ENCODE measurements at places on chromosomes 1 and 21. TPM values are rescaled to one million over a fixed set of nuclear protein-coding genes. Genes with fewer than 3 reads are reported as not detected.

DNA sequence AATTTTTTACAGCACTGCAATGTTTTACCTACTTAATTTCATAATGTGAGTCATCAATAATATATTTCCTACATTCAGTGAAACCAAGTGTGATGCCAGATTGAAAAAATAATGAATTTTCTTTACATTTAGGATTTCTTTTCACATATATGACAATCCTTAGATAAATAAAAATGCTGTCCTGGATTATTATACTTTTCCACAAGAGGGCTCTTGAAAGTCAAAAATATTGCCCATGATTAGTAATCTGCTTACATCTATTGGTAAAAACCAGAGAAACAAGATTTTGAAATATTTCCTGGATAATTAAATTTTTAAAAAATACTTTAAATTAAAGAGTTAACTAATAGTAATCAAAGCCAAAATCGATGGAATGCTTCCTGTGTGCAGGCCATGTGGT lies 86.8 kb upstream of the PLPPR4 start:
- DNase-seq: no peak

GRCh38 chr1:168843401-168843800 lies 114.4 kb upstream of the DPT start:
- no peak for DNase-seq

- DNase-seq: peak; percentile 64
Measured at GRCh38 chr1:161792740-161793139, 26.6 kb downstream of the ATF6 start.

GRCh38 chr1:10633416-10633815 lies 158.7 kb downstream of the PEX14 start:
- DNase-seq: no peak

GRCh38 chr21:42653231-42654061 lies at the start of gene PDE9A:
Gene PDE9A (plus strand): TSS chr21:42653621. CDS start chr21:42653815, 194 bp downstream.
- DNase-seq: peak; percentile 25

VHLL gene
- not detected for total RNA-seq

DNA sequence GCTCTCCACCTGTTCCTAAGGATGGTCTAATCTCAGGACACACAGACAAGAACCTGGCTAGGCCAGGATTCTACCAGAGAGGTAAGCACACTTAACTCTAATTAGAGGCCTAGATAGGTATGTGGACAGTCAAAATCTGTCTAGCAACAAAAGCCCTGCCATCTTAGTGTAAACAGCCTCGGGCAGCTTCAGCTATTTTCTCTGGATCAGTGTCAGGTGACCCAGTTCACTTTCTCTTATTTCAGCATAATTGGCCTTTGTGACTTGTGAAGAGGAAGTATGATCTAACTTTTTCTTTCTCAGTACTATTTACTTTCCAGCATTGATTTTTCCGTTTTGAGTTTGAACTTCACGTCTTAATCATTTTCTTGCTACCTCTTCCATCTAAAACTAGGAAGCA lies 217.7 kb downstream of the CRB1 start:
- no peak for DNase-seq

DNA sequence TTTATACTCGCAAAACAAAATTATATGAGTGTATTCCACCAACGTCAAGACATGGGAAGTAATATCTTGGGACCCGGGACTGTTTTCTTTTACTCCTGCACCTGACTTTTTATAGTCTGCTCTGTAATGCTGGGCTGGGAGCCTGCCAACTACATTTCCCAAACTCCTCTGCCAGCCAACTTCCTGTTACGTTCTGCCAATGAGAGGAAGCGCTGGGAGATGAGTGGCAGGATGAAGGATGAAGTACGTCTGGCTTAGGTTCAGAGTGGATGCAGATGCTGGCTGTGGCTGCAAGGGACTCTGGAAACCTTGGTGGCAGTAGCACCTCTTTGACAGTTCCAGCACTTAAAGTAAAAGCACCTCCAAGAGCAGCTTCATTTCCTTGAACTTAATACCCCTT lies 59.6 kb downstream of the USP24 start:
- no peak for DNase-seq

IFI44 gene
- 14.5 TPM for total RNA-seq

- no peak for DNase-seq
Measured at GRCh38 chr1:220770245-220770913, 16.3 kb upstream of the MTARC1 start.

- DNase-seq: peak; percentile 37
Measured at GRCh38 chr1:33152685-33153432, 29.0 kb downstream of the TRIM62 start.

LCE3D gene
- total RNA-seq: 1.9 TPM

DNA sequence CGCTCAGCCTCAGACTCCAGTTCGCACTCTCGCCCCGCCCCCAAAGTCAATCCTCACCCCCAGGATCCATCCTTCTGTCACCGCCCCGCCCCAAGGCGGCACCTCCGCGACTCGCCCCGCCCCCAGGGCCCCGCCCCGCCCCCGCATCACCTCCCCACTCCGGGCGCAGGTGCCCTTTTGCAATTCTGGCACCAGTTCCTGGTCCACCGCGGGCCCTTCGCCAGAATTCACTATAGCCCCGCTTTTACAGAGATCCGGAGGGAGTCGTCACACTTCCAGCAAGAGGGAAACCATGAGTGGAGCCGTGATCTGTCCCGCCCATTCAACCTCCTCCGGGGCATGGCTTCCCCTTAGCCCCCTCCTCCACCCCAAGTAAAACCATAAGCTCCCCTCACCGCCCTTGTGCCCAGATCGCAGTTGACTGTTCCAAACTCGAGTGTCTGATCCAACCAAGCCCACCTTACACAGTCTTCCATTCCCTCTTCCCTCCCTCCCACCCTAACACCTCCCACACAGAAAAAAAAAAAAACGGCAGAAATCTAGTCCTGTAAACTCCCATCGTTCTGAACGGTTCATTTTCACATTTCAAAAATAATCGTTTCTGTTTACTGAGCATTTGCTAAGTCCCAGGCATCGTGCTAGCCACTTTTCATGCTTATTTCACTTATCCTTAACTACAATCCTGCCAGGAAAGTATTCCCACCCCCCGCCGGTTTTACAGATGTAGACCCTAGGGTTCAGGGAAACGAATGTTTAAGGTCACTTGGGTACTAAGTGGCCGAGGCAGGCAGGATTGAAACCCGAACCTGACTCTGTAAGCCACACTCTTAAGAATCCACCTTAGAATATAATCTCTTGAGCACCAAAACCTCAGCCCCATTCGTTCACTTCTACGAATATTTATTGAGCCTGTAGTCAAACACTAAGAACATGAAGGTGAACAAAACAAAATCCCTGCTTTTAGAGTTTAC lies 1.3 kb upstream of the DNAJC16 start:
- peak; percentile 88 for DNase-seq

TNNT2 gene
- 9.7 TPM for total RNA-seq

DNA sequence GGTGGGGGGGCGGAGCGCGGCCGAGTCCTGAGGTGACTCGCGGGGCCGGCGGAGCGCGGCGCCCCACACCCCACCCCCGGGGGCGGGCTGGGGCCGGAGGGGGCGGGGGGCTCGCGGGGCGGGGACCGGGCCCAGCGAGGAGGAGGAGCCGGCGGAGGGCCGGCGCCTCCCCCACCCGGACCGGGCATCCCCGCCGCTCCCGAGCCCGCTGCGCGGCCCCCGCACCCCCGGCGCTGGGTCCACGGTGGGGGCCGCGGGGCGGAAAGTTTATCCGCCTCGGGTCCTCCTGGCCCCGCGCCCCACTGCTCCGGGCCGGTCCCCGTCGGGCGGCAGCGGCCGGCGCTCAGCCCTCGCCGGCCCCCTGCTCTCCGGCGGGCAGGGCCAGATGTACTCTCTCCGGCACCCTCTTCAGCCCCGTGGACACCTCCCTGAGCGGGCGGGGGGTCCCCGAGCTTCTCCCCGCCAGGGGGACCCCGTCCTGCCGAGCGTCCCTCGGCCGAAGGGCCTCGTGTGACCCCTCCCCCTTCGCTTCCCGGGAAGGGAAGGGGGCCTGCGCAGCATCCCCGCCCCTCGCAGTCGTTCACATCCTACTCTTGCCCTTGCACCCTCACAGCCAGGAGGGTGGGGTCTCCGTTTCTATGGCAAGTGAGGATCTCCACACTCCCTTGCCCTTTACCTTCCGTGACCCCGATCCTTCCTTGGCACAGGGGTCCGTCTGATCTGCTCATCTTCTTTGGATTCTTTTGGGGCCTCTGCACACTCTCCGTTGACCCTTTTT lies 663 bp downstream of the CAMTA1 start:
- no peak for DNase-seq

- no peak for DNase-seq
Measured at GRCh38 chr1:62688687-62689085, 500 bp upstream of the DOCK7 start.

DNA sequence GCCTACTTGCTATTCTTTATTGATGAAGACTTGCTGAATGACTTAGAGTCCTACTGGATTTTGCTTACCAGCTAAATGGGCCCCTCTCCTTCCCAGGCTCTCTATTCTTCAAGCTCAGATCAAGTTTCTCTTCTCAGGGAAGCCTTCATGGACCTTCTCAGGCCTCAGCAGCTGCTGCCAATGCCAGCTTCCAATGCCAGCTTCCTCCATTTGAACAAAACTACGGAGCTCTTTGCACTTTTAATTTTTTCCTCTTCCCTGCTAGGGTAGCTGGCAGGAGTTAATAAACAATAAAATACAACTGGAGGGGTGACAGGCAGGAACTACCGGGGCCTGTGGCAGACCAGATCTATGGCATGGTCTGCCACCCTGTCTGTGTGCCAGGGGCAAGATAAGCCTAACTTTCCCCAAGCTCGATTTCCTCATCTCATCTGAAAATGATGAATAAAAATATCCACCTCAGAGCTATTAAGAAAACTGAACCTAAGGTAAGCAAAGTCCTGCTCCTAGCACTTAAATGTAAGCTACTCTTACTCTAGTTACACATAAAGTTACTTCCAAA lies 995 bp upstream of the IPO13 start:
- DNase-seq: no peak

DNA sequence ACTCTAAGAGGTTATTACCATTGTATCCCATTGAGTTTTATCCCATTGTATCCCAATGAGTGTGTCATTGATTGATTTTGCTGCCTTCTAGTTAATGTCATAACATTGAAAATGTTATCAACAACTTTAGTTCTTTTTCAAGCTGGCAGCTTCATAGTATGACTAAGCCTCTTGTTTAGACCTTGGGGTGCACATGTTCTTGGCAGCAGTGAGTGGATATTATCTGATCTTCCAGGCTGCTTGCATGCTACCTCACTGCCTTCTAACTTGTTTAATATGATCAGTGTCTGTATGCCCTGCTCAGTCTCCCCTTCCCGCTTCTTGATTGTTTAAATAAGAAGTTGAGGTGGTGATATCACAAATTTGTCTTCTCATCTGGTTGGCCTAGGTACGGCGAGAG lies 24.6 kb downstream of the NTPCR start:
- no peak for DNase-seq

DNA sequence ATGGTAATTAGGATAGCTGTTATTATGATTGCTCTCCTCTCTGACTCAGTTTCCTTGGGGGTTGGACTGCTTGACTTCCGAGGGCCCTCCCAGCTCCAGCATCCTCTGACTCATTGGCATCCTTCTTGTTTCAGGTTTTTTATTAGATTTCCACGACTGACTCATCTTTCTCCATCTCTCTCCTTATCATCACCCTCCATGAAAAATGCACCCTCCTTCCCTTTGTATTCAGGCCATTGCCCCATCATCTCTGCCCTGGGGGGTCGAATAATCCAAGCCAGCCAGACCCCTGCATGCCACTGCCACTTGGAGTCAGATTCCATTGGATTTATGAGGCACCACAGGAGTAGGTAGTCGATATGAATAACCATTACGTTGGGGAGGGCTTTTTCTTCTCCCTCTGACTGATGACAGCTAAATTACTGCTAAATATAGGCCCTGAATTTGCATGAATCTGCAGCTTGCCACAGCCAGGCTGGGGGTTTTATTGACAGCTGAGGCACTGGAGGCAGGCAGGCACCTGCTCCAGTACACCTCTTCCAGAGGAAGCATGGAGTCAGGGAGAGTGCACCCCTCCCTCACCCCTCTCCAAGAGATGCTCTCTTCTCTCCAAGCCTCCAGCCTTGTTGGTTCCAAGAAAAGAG lies 91.7 kb downstream of the C1orf94 start:
- DNase-seq: no peak

DNA sequence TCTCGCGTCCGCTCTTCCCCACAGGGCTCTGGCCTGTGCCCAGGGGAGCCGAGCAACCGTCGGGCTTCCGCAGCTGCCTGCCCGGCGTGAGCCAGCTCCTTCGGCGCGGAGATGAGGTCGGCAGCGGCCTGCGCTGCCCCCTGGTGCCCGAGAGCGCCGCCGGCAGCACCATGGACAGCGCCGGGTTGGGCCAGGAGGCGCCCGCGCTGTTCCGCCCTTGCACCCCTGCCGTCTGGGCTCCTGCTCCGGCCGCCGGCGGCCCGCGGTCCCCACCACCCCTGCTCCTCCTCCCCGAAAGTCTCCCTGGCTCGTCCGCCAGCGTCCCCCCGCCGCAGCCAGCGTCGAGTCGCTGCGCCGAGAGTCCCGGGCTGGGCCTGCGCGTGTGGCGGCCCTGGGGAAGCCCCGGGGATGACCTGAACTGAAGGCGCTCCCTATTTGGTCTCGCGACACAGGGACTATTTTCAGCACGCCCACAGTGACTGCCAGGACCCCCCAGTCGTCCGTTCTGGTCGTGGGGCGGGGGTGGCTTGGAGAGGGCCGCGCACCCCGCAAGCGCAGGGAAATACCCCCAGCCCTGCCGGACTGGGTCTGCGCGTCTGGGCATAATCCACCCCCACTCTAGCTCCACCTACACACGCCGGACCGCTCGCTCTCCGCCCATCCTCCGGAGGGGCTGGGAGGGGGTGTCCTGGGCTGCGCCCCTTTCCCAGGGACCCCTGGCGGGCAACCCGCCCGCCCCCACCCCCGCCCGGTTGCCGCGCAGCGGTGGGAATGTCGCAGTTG lies 1.3 kb downstream of the HES3 start:
- peak; percentile 72 for DNase-seq

- no peak for DNase-seq
Measured at GRCh38 chr1:200535605-200536004, 84.9 kb downstream of the KIF14 start.

C1orf226 gene
- 1.5 TPM for total RNA-seq

ELOA gene
- total RNA-seq: 19.5 TPM

DNA sequence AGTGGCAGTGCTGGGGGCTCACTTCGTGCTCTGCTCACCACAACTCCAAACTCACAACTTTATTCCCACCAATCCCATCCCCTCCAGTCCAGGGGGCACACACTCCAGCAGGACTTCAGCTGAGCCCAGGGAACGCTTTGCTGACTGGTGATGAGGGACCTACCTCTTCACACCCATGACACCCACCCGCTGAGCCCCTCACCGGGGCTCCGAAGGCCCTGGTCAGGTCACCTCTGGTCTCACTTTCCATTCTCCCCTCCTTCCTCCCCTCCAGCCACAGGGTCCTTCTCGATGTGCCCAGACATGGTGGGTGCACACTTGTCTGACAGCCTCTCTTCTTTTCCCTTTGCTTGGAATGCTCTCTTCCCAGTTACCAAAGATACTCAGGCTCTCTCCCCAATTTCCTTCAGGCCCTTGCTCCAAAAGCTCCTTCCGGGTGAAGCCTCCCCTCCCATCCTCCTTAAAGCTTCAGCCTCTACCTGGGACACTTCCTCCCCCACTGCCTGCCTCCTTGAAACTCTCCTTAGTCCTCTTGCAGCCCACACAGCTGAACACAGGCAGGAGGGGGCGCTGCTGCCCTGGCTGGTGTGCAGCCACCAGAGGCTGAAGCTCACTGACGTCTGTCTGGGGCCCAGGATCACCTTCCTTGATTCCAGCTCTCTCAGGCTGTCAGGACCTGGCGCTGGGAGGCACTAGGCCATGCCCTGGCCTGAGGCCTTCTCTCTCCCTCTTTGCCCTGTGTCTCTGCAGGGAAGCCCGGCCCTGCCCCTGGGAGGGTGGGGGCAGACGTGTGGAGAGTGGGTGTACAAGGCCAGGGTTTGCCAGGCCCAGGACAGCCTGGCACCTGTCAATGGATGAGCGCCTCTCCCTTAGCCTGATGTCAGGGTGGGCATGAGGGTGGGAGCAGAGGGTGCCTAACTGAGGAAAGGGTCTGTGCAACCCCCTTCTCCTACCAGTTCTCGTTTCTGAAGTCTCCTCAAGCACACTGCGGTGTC lies 1.6 kb downstream of the KCNE1 start:
- peak; percentile 15 for DNase-seq
